Naive B cell (primary cell): ENCODE measurements at places on chromosomes 4 and X.

DNA sequence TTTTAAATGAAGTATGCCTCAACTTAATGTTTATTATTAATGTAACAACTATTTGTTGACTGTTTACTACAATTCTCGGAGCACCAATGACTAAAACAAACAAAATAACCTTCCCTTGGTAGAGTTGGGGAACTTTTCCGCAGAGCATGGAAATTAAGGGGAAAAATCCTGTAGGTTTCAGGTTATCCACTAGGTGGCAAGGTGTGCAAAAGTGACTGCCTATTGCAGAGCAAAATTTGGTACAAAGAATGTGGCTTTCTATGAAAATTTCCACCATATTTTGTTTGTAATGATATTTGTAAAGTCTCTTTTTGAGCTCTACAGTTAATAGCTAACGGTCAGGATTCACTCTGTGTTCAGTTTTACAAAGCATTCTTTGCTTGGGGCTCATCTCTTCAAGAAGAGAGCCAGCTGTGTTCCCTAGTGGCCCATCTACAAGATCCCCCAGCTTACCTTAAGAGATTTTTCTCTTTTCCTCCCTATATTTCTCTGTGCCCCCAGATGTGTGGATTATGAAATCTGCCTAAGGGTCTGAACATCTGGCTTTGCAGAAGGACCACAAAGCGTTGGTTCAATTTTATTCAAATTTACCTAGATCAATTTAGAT, 61.1 kb downstream of the FBXO8 start:
- no peak overlapping the region for H3K27ac ChIP-seq
- H3K4me1 ChIP-seq: peaks cover 10% of the 10 kb centered on the region
- no peaks in the 10 kb centered on the region for H3K36me3 ChIP-seq
- H3K4me3 ChIP-seq: no peak overlapping the region
- peaks cover 67% of the 10 kb centered on the region for H3K27me3 ChIP-seq
- DNase-seq: no peak

DNA sequence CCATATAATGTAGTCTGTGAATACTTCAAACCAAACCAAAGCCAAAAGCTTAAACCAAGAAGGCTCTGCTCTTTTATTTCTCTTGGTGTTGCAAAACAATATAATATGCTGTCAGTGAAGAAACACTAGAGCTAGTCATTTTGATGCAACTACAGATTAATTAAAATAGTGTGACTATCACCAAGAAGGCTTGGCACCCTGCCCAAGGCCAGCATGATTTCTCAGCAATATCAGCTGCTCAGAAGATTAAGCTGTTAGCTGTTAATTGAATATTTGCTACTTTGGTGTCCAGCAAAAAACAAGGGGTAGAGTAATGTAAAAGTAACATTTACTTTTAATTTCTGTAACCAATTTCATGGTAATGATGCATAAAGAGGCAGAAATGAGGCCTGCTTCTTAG, 104.9 kb upstream of the PRPS2 start:
- no peak overlapping the region for H3K4me3 ChIP-seq
- no peaks in the 10 kb centered on the region for H3K4me1 ChIP-seq
- no peak for DNase-seq
- no peaks in the 10 kb centered on the region for H3K27me3 ChIP-seq

GRCh38 chr4:182822554-182822953, 94.6 kb downstream of the DCTD start:
- H3K27me3 ChIP-seq: peaks cover 27% of the 10 kb centered on the region
- H3K4me3 ChIP-seq: no peak overlapping the region
- peaks cover 17% of the 10 kb centered on the region for H3K4me1 ChIP-seq
- DNase-seq: no peak
- no peak overlapping the region for H3K27ac ChIP-seq

GRCh38 chrX:133961046-133961445, 24.3 kb downstream of the GPC3 start:
- peaks cover 4% of the 10 kb centered on the region for H3K27me3 ChIP-seq
- no peaks in the 10 kb centered on the region for H3K36me3 ChIP-seq

GRCh38 chr4:161892951-161893350, 270.8 kb downstream of the FSTL5 start:
- no peak for DNase-seq
- no peak overlapping the region for H3K4me3 ChIP-seq
- H3K36me3 ChIP-seq: no peaks in the 10 kb centered on the region

DNA sequence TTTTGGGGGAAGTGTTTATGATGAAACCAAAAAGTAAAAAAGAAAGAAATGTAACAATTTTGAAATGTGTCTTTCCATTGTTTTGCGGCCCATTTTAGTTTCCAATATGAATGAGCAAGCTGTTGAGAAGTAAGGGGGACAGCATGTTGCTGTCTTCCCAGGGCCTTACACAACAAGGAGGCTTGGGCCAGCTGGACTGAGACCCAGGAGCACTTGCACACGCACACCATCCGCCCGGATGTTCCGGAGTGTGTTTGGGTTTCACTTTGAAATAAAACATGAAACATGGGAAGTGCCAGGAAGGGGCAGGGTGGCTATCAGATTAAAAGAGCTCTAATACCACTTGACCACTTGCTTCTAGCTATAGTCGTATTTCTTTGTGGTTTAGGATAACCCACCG, 144.4 kb downstream of the NHS start:
- no peak overlapping the region for H3K27ac ChIP-seq
- no peaks in the 10 kb centered on the region for H3K27me3 ChIP-seq
- DNase-seq: no peak
- H3K4me1 ChIP-seq: no peaks in the 10 kb centered on the region
- no peaks in the 10 kb centered on the region for H3K36me3 ChIP-seq

- no peak overlapping the region for H3K4me3 ChIP-seq
- DNase-seq: no peak
- no peaks in the 10 kb centered on the region for H3K36me3 ChIP-seq
- H3K27ac ChIP-seq: no peak overlapping the region
Observed at GRCh38 chr4:120842031-120842430, 80.5 kb downstream of the PRDM5 start.

- H3K36me3 ChIP-seq: no peaks in the 10 kb centered on the region
- no peak overlapping the region for H3K4me3 ChIP-seq
- H3K4me1 ChIP-seq: no peaks in the 10 kb centered on the region
Observed at GRCh38 chr4:182680234-182680653, 236.9 kb downstream of the DCTD start.

GRCh38 chr4:88457307-88458103, 586 bp downstream of the HERC5 start:
- H3K27me3 ChIP-seq: no peaks in the 10 kb centered on the region
- DNase-seq: peak; percentile 5
- peak overlapping the region; percentile 93 for H3K27ac ChIP-seq
- H3K4me3 ChIP-seq: peak overlapping the region; percentile 100

- H3K36me3 ChIP-seq: no peaks in the 10 kb centered on the region
- no peak overlapping the region for H3K27ac ChIP-seq
- H3K27me3 ChIP-seq: peaks cover 11% of the 10 kb centered on the region
- no peak for DNase-seq
- no peak overlapping the region for H3K4me3 ChIP-seq
Observed at GRCh38 chrX:111444881-111445280, 32.9 kb upstream of the DCX start.

- no peak for DNase-seq
- H3K27me3 ChIP-seq: no peaks in the 10 kb centered on the region
- no peaks in the 10 kb centered on the region for H3K36me3 ChIP-seq
- no peak overlapping the region for H3K4me3 ChIP-seq
- H3K4me1 ChIP-seq: no peaks in the 10 kb centered on the region
Observed at GRCh38 chr4:28209371-28209924, 1348.8 kb downstream of the STIM2 start.

DNA sequence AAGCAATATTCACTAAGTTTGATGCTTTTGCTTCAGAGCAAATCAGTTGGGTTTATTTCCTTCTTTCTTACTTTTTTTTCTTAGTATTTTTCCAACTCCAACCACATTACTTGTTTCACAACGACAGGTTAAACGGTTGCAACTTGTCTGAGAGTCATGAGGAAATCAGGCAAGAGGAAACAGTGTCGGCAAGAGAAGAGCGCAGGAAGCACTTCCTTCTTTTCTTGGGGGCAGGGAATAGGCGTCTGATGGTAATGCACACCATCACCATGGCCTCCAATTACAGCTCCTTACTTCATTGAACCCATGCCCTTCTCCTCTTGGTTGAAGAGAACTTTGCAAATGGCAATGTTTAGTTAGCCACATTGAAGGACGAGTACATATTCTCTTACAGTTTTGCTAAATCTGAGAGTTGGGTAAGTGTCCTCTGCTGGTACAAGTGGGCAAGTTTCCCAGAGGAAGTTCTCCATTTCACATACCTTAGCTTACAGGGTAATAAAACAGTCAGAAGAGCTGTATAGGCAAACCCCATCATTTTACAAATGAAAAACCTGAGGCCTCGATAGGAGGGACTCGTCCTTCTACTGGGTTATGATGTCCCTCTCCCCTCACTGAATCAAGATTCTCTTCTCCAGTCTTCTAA, 8.3 kb upstream of the CXCL8 start:
- no peaks in the 10 kb centered on the region for H3K36me3 ChIP-seq
- H3K27ac ChIP-seq: no peak overlapping the region
- no peak overlapping the region for H3K4me3 ChIP-seq
- H3K27me3 ChIP-seq: peaks cover 11% of the 10 kb centered on the region

DNA sequence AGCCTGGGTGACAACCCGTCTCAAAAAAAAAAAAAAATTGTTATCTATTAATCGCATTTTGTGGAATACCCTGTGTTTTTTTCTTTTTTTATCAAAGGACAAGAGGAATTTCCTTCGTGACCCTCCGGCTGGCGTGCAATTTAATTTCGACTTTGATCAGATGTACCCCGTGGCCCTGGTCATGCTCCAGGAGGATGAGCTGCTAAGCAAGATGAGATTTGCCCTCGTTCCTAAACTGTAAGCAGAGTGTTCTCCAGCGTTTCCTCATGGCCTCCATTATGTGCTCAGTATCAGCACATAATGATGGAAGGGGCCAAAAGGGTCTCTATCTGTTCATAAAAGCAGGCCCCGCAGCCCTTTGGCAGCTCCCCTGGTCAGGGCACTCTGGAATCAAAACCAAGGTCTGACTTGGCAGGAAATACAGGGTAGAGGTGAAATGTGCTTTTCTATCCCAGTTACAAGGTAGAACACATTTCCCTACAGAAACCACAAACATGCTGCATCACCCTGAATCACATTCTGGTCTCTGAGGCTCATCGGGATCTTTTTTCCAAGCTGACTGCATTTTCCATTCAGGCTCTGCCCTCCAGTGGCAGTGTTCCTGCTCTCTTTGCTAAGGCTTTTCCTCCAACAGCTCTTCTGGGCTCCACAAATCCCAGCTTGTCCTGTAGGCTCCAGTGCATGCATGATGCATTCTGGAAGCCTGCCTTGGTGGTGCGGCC, 24.4 kb downstream of the SYAP1 start:
- no peak overlapping the region for H3K4me3 ChIP-seq
- no peaks in the 10 kb centered on the region for H3K4me1 ChIP-seq
- no peak for DNase-seq
- H3K27ac ChIP-seq: no peak overlapping the region
- H3K36me3 ChIP-seq: peaks cover 38% of the 10 kb centered on the region
- no peaks in the 10 kb centered on the region for H3K27me3 ChIP-seq

DNA sequence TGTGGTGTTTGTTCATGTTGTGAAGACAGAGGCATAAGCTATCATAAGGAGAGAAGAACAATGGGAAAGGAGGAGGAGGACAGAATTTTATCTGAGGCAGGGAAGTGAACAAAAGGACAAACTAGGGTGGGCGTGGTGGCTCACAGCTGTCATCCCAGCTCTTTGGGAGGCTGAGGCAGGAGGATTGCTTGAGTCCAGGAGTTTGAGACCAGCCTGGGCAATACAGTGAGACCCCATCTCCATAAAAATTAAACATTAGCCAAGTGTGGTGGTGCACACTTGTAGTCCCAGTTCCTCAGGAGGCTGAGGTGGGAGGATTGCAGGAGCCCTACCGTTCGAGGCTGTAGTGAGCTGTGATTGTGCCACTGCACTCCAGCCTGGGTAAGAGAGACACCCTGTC, 49.9 kb downstream of the TMEM154 start:
- peaks cover 5% of the 10 kb centered on the region for H3K4me1 ChIP-seq
- no peak overlapping the region for H3K4me3 ChIP-seq
- H3K36me3 ChIP-seq: peaks cover 23% of the 10 kb centered on the region
- no peaks in the 10 kb centered on the region for H3K27me3 ChIP-seq
- no peak for DNase-seq

GRCh38 chr4:113221990-113222389, 172.5 kb downstream of the ANK2 start:
- H3K36me3 ChIP-seq: no peaks in the 10 kb centered on the region
- no peak overlapping the region for H3K4me3 ChIP-seq
- no peak overlapping the region for H3K27ac ChIP-seq
- no peaks in the 10 kb centered on the region for H3K4me1 ChIP-seq

GRCh38 chr4:138199568-138200235, 42.4 kb downstream of the SLC7A11 start:
- H3K4me3 ChIP-seq: no peak overlapping the region
- no peak for DNase-seq
- H3K4me1 ChIP-seq: peaks cover 8% of the 10 kb centered on the region
- no peaks in the 10 kb centered on the region for H3K36me3 ChIP-seq
- H3K27me3 ChIP-seq: peaks cover 35% of the 10 kb centered on the region

DNA sequence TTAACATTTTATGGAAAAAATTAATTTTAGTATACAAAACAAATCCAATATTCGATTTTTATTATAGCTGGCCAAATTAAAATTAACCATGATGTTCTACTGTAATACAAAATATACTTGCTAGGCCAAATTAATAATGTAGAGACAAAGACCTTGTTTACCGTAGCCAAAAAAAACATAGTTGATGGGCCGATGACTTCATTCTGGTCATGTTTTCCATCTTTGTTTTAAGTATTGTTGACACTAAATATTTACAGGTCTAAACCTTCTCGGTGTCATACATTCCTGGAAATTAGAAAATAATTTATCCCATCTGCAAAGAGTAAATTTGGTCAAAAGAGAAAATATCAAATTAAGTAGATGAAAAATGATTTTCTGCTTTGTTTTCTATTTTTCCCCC, 698.5 kb downstream of the GRID2 start:
- no peak overlapping the region for H3K4me3 ChIP-seq
- no peaks in the 10 kb centered on the region for H3K36me3 ChIP-seq
- no peaks in the 10 kb centered on the region for H3K27me3 ChIP-seq
- no peak for DNase-seq
- no peak overlapping the region for H3K27ac ChIP-seq

- no peak for DNase-seq
- H3K4me3 ChIP-seq: no peak overlapping the region
- no peaks in the 10 kb centered on the region for H3K27me3 ChIP-seq
- H3K4me1 ChIP-seq: no peaks in the 10 kb centered on the region
- no peaks in the 10 kb centered on the region for H3K36me3 ChIP-seq
Observed at GRCh38 chr4:187175197-187175596, 451.5 kb upstream of the FAT1 start.

GRCh38 chr4:61427099-61427817, 227.1 kb downstream of the ADGRL3 start:
- H3K36me3 ChIP-seq: no peaks in the 10 kb centered on the region
- no peak overlapping the region for H3K4me3 ChIP-seq
- H3K4me1 ChIP-seq: no peaks in the 10 kb centered on the region
- H3K27ac ChIP-seq: no peak overlapping the region

DNA sequence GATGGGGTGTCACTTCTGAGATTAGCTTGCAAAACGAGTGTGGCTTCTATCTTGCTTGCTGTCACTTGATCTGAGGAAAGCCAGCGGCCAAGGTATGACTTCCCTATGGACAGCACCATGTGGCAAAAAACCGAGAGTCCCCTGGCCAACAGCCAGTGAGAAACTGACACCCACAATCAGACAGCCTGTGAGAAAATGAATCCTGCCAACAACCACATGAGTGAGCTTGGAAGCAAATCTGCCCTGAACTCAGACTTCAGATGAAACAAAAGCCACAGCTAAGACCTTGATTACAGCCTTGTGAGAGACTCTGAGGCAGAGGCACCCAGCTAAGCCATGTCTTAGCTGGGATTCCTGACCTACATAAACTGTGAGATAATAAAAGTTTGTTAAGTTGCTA, 45.5 kb downstream of the PPP1R2C start:
- DNase-seq: no peak
- H3K4me1 ChIP-seq: no peaks in the 10 kb centered on the region
- no peaks in the 10 kb centered on the region for H3K27me3 ChIP-seq
